ENCODE measurements at places on chromosomes 11 and 22.

DNA sequence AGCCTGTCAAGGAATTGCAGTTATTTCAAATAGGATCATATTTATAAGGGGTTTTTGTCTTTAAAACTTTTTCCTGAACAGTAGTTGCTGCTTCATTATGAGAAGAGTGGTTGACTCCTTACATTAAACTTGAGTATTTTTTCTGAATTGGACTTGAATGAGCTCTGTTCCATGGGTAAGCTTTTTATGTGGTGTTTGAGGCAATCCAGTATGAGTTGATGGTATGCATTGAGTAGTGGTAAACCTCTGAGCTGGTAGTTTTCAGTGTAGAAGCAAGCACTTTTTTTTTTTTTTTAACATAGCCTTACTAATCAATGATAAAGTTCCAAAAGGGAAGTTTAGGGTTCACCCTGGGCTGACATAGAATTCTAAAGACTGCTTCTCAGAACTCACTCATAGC lies 3.4 kb downstream of the KMT2A start:
- no peak for DNase-seq

DNA sequence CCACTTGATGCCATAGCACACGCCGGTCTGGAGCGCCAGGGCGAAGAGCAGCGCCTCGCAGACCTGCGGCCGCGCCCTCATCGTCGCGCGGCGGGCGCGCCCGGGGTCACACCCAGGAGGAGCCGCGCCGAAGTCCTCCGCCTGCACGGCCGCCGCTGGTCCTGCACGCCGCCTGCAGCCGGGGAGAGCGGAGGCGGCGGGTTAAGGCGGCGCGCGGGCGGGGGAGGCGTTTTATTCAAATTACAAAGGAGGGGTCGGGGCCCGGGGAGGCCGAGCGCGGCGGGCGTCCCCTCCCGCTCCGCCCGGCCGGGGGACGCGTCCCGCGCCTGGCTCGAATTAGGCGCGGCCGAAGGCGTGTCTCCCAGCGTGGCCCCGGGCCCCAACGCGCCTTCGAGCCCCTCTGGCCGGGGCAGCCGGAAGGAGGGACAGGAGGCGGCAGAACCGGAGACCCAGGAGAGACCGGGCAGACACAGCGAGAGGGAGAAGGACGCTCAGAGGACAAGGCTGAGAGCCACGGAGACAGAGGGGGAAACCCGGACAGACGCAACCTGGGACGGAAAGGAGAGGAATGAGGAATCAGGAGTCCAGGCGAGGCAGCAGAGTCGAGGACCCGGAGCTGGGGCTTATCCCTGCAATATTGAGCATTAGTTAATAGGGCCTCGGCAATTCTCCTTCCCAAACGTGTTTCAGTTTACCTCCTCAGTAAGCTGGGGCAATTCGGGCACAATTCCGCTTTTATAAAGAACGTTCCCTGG lies at the start of gene WNT11:
WNT11 (minus strand) TSS at position 176 of the 755 bp plus-strand sequence; CDS start at position 81, 95 bp downstream.
- DNase-seq, result peak; percentile 37

DNA sequence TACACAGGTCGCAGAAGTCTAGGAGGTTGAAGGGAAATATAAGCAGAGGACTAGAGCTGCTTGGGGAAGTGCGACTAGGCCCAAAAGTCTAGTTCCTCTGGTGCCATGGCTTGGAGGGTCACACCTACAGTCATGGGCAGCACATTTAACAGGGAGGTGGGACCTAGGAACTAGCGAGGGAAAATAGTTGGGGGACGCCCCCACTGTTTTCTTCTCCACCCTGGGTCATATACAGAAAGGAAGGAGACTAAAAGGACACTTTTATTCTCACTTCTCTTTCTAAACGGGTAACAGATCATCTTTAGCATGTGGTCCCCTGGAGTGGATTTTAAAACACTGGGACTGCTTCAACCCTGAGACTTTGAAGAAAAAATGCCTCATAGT lies 16.6 kb downstream of the APIP start:
- DNase-seq, result no peak

DNA sequence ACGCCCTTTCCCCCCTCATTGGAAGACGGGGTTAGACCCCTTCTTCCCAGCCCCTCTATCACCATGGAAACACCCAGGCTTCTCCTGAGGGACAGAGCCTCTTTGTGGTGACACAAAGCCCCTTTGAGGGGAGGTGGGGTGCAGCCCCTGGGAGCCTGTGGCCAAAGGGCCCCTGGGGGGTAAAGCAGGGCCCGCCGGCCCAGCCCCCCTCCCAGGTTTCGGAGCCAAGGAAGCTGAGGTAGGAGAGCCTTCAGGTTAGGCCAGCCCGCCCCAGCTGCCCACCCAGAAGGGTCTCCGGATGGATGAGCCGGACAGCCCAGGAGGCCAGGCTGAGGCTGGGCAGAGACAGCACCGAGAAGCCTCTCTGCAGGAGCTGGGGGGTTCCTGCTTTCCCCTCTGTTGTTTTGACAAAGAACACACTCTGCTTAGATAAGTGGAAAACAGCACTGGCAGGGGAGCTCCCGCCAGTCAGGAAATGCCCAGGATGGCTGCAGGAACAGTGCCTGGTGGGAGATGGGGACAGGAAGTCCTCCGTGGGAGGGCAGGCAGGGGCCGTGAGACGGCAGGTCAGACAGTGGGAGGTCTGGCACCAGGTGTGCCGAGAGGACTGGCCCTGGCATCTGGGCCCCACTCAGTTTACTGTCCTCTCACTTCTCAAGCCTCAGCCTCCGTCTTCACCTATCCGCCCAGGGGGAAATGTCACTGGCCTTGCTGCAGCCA lies 18.2 kb downstream of the ARVCF start:
- DNase-seq, result no peak

GRCh38 chr22:24289114-24289513 lies 18.5 kb downstream of the SPECC1L start:
- DNase-seq, result no peak

- DNase-seq, result no peak
Observed at GRCh38 chr11:69444381-69445130, 36.9 kb upstream of the LINC01488 start.

DNA sequence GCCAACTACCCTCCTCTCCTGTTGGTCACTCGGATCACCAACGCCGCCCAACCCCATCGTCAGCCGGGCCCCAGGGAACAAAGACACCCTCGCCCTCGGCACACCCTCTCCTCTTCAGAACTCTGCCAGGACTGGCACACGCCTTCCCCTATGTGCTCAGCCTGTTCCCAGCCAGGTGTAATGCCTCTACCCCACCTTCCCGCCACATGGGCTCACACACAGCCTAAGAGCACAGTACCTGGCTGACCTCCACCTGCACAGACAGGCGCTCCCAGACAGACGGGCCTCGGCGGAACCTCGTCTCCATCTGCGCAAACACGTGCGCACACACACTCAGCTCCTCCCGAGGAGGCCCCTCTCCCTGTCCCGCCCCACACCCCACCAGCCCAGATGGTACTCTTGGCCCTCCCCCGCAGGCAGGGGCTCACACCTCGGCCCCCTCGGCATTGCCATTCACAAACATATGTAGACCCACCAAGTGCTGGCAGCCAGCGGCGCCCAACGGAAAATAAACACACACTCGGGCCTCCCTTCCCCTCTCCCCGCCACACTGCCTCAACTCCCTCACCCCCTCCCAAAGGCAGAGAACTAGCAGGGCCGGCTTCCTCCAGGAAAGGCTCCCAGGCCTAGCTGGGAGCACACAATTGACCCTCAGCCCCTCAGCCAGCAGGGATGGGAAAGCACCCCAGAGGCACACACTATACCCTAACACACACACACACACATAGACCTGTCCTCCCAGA lies 8.5 kb downstream of the ELFN2 start:
- no peak for DNase-seq

- DNase-seq, result peak; percentile 59
Observed at GRCh38 chr11:2930704-2931419, 1.6 kb upstream of the PHLDA2 start.

DNA sequence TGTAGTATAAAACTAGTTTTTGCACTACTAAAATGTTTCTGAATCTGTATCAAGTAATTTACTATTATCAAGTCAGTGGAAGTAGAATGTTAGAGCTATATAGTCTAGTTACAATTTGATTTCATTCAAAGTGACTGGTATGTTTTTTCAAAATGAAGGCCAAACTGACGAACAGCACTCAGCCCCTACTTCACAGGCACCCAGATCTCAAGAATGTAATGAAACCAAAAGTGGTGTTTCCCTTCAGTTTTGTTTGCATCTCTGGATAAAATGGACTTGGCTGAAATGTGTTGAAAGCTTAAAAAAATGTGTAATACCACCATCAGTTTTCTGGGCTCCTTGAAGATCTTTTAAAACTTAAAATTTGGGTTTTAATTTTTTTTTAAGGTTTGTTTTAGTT lies 46.4 kb downstream of the QSER1 start:
- no peak for DNase-seq

DNA sequence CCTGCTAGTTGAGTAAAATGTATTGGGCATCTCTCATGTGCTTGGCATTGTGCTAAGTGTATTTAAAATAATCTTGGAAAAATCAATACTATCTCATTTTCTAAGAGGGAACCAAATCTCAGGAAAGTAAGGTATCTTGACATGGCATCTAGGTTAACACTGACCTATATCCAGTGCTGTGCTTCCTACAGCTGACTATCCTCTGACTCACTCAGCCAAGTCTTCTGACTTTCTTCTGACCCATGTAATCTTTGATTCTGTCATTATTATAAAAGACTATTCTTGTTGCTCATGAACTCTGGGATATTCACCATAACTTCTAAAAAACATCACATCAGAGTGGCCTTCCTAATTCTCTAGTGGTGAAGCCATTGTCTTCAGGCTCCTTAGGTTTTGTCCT lies 304.1 kb upstream of the TENM4 start:
- no peak for DNase-seq

- DNase-seq, result no peak
Observed at GRCh38 chr11:123241874-123242543, 47.0 kb upstream of the CLMP start.

DNA sequence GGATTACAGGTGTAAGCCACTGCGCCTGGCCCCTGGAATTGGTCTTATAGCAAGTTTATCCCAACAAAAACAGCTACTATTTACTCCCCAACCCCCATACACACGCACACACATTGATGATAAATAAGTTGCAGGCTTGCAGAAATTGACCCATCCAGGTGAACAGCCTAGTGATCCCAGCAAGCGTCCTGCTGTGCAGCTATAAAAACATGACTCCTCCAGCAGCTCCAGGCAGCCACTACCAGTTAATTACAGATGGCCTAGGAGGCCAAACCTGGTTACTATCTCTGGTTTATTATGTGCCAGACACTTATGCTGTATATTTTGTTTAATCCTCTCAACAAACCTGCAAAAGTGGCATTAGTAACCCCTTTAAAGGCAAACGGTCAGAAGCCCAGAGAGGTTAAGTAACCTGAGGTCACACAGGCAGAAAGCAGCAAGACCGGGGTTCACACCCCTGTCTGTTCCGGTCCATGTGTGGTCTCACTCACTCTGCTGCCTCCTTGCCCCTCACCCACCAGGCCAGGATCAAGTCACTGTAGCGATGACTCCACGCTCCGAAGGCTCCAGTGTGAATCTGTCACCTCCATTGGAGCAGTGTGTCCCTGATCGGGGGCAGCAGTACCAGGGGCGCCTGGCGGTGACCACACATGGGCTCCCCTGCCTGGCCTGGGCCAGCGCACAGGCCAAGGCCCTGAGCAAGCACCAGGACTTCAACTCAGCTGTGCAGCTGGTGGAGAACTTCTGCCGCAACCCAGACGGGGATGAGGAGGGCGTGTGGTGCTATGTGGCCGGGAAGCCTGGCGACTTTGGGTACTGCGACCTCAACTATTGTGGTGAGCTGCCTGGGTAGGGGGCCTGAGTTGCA lies 6.6 kb downstream of the F2 start:
- DNase-seq, result no peak

GRCh38 chr22:27213294-27213693 lies 555.9 kb downstream of the MIAT start:
- DNase-seq, result no peak

- no peak for DNase-seq
Observed at GRCh38 chr11:111379602-111380136, 594 bp upstream of the POU2AF1 start.

DNA sequence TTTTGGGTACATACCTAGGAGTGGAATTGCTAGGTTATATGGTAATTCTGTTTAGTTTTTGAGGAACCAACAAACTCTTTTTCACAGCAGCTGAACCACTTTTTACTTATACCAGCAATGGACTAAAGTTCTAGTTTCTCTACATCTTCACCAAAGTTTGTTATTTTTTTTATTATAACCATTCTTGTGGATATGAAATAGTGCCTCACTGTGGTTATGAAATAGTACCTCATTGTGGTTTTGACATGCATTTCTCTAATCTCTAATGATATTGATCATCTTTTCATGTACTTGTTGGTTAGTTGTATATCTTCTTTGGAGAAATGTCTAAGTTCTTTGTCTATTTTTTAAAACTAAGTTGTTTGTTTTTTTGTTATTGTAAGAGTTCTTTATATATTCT lies 27.2 kb downstream of the STIM1 start:
- DNase-seq, result no peak

- no peak for DNase-seq
Observed at GRCh38 chr11:70103256-70103975, 25.3 kb downstream of the ANO1 start.

- no peak for DNase-seq
Observed at GRCh38 chr11:12192794-12193514, 82.6 kb downstream of the MICAL2 start.

DNA sequence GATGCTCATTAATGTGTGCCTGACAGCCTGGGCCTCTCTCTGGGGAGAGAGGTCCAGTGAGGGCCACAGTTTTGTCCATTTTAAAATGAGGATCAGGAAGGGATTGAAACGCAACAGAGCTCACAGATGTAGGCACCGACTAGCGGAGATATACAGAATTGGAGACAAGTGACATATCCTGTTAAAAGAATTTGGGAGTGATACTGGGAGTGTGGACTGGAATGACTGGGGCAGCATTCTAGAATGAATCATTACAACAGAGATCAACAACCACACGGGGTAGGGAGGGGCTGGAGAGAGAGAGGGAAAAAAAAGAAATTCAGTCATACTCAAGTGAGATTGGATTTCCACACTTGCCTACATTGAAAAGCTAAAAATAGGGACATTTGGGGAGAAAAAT lies 2.5 kb upstream of the NCAM1 start:
- no peak for DNase-seq

- no peak for DNase-seq
Observed at GRCh38 chr11:102473543-102473942, 21.0 kb upstream of the TMEM123 start.

DNA sequence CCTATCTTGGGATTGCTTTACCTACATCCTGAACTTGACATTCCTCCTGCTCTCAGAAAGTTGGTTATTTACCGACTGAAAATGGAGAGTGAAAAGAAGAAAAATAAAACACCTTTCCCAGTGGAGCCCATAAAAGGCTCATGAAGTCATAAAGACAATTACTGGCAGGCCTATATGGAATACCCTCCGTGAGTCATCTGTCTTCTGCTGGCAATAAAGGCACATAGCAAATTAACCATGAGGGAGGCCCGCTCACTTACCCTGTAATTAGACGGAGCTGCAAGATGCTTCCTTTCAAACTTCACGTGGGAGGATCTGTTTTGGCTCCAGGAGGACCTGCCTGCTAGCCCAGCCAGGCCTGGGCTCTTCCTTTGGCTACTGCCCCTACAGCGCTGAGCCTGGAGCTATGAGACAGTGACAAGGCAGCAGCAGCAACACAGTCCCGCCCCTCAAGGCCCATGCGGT lies 540.4 kb downstream of the BUD13 start:
- DNase-seq, result no peak

GRCh38 chr11:30585892-30586250 lies 282 bp downstream of the MPPED2 start:
- DNase-seq, result no peak

Measured in activated CD4-positive, CD25-positive, alpha-beta regulatory T cell treated with anti-CD3 and anti-CD28 coated beads, Interleukin-2, amount 50 U/mL, for 72 hours (primary cell).